ENCODE measurements at places on chromosomes 7 and 10.

DNA sequence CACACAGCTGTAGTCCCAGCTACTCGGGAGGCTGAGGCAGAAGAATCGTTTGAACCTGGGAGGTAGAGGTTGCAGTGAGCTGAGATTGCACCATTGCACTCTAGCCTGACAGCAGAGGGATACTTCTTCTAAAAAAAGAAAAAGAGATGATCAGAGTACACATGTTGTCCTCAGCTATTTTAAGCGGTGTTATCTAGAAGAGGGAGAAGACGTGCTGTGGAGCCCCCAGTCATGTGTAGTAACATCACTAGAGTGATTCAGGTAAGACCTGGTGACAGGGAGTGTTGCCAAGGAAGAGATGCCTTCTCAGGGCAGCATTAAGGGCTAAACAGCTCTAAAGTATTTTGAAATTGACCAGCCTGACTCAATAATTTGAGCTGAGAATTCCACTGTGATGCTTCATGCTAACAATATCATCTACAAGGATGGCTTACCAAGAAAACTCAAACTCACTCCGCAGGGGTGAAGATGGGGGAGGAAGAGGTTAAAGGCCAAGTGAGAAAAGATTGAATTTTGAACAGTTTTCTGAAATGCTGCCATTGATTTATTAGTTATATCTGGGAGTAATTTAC, 97.4 kb downstream of the KLF6 start:
- no peak for DNase-seq

- DNase-seq = no peak
Measured at GRCh38 chr7:129553899-129554461, 51.6 kb downstream of the SMKR1 start.

GRCh38 chr10:118798231-118798662, 43.5 kb upstream of the CACUL1 start:
- no peak for DNase-seq

DNA sequence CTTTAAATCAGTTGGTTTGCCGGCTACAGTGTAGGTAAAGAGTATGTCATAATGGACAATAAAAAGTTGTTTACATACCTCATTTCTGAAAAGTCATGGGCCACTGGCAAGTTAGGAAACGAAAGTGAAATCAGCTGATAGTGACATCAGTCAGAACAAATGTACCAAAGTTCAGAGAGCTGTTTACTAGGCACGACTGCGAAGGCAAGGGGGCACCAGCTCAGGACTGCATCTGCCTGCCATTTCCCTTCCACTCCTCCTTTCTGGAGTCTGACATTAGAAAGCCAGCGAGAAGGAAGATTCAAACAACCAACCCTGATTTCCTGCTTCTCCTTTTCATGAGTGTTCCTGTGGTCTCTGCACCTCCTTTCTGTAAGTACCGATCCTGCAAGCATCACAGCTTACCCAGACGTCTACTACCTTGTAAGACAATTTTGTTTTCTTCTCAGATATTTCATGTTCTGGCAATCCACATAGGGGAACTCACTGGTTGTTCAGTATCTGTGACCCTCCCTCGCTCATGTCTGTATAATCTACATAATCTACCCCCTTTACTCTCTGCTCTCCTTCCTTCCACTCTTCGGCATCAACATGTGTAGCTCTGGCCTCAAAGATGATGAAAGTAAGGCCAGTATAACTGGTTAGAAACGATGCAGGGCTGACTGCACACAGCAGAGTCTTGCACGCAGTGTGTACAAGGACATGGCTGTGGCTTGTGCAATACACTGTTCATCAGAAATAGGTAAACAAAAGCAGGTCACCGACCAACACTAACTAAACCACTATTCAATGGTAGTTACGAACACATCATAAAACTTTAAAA, at the start of gene TMEM140:
Gene TMEM140, plus strand, starts transcription at position 174 of the 823 bp plus-strand sequence. CDS start 16,370 bp downstream, outside the sequence.
- peak; percentile 92 for DNase-seq

DNA sequence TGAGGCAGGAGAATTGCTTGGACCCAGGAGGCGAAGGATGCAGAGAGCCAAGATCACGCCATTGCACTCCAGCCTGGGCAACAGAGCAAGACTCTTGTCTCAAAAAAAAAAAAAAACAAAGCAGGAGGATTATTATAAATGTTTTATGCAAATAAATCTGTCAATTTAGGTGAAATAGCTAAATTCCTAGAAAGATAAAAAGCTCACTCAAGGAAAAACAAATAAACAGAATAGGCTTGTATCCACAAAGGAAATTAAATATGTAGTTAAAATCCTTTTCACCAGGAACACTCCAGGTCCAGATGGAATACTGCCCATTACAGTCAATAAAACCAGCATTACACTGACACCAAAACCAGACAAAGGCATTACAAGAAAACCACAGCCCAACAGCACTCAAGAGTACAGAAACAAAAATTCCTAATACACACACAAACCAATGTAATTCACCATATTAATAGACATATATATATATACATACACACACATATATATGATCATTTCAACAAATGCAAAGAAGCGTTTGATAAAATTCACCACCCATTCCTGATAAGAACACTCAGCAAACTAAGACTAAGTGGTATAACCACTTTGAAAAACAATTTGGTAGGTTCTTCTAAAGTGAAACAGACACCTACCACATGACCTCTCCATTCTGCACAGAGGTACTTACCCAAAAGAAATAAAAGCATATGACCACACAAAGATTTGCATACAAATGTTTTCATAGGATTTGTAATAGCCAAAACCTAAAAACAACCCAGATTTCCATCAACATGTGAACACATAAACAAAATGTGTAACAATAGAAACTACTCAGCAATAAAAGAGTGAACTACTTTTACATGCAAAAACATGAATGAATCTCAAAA, 38.8 kb downstream of the ABI1 start:
- DNase-seq = no peak

DNA sequence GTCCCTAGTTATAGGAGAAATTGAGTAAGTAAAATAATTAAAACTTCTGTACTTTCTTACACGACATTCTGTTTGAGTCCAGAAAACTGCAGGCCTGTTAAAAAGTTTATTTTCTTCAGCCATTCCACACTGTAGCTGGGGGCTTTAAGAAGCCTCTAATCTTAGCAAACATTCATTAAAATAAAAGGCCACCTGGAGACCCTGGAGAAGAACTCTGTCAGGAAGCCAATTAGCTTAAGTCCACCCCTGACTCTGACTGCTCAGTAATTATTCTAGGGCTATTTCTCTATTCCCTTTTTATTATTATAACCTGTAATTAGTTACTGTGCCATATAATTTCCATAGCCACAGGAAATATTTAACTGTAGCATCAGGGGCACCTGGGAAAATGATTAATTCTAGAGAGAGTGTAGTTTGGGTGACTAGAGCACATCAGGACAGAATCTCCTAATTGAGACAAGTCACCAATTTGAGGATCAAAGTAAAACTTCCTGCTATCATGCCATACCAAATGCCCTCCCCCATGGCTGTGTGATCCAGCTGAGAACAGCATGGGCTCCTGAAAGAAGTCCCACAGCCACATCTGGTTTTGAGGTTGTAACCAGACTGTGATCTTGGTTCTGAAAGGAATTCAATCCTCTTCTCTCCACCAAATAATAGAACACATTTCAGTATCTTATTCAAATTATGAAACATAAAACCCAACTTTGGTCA, 1302.3 kb downstream of the XPNPEP1 start:
- no peak for DNase-seq

GRCh38 chr7:32410545-32410944, 79.6 kb downstream of the LSM5 start:
- DNase-seq = no peak

DNA sequence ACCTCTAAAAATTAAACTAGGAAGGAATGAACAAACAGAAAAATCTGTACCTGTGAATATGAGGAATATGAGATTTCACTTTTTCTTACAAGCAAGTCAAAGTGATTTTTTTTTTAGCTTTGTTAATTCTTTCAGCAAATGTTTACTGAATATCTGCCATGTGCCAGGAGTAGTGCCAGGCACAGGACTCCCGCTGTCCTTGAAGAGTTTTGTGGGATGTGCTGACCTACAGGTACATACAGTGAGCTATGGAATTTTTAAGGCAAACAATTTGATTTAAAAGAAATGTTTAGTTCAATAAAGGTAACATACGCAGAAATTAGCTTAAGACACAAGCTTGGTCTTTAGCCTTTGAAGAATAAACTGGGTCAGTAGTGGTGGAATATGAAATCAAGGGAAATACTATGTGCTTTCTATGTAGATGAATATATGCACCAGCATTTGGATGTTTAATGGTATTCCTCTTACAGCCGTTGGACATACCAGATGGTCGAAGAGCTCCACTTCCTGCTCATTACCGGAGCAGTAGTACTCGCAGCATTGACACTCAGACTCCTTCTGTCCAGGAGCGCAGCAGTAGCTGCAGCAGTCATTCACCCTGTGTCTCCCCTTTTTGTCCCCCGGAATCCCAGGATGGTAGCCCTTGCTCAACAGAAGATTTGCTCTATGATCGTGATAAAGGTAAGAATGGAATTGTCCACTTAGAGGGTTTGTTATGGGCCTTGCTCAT, 102.0 kb downstream of the GLCCI1 start:
- DNase-seq = no peak

- DNase-seq = no peak
Measured at GRCh38 chr7:111086532-111086931, 4.4 kb upstream of the LRRN3 start.

DNA sequence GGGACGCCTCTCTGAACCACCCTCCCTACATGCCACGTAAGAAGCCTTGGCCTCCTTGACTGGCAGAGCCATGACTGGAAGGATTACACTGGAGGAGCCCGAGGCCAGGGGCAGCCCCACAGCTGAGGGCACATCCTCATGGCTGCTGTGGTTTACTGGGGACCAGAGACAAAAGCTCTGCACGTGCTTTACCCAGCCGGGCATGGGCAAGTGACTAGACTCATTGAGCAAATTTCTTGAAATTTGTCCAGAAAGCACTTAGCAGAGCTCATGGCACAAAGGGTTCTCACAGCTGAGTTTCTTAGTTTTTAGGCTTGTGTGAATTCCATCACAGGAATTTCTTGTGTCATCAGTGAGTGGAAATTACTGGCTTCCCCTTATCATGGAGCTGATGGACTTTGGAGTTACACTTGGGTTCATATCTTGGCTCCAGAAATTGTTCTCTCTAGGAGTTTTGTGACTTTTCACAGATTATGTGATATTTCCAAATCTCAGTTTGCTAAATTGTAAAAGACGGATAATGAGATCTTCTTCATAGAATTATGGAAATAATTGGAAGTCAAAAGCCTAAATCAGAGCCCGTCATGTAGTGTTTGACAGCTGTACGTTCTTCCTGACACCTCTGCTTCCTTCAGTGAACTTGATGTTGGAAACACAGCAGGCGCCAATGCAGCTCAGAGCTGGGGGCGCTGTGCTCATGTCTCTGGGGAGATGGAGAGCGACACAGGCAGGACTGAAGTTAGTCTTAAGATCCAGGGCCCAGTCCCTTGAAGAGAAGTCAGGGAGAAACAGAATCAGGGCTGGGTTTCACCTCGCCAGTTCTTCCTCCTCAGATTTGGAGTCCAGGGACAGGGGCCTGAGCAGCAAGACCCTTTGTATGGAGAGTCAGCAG, 47.7 kb upstream of the MGAM2 start:
- peak; percentile 12 for DNase-seq

DNA sequence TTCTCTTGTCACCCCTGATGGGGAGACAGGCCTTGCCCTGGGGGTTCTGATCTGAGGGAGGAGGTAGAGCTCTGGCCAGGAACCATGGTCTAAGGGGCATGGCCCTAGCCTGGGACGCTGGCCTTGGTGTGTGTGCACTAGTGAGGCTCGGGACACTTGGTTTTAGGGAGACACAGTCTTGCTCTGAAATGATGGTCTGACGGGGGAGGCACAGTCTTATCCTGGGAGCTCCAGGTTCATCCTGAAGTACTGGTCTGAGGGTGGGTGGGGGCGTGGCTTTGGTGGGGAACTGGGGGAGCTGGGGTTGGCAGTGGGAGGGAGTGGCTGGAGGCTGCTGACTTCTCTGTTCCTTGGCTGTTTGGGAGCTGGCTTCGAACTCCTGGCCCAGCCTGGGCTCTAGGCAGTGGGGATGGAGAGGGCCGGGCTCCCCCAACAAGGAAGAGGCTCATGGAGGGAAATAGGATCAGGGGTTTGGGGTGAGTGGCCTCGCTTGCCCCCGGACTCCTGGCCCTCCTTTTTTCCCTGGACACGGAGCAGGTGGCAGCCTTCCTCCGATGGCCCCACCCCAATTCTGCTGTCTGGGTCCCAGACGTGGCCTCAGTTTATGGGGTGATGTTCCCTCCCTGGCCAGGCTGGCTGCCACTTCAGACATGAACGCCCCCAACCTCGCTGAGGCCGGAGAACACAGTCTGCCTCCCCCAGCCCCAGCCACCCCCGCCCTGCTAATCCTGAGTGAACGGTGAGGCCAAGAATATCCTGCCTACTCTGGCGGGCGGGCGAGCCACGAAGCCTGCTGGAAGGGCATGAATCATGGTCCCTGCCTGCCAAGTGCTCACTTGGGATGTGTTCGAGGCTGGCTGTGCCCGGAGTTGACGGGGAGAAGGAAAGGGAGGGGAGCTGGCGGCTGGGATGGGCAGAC, 43.5 kb downstream of the TMEM270 start:
- no peak for DNase-seq

GRCh38 chr10:99693933-99694583, 34.7 kb downstream of the ENTPD7 start:
- no peak for DNase-seq

GRCh38 chr7:32200646-32201045, 130.4 kb upstream of the PDE1C start:
- DNase-seq = no peak

DNA sequence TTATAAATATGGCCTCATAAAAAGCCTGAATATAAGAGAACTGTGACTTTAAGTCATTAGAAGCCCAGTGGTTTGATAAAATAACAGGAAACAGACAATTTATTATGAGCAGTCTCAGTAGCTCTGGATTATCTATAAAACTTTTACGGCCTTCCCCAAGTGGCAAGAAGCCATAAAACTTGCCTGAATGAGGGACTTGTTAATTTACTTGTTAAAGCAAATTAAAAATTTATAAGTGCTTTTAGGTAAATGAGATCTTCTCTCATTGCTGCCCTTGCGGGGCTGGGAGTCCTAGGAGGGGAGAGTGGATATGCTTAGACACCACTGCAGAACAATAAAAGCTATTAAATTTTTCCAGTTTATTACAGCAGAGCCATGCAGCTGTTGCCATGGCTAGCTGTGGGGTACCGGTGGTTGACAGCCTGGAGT, 499.9 kb downstream of the AUTS2 start:
- DNase-seq = no peak

Data from pons (tissue), 1 donor.